ENCODE measurements at places on chromosomes 4 and X.

GRCh38 chr4:118032691-118033090 is 1.6 kb upstream of the NDST3 start:
- peak; percentile 61 for DNase-seq

GRCh38 chr4:107630185-107630705 is 89.8 kb downstream of the PAPSS1 start:
- no peak for DNase-seq

DNA sequence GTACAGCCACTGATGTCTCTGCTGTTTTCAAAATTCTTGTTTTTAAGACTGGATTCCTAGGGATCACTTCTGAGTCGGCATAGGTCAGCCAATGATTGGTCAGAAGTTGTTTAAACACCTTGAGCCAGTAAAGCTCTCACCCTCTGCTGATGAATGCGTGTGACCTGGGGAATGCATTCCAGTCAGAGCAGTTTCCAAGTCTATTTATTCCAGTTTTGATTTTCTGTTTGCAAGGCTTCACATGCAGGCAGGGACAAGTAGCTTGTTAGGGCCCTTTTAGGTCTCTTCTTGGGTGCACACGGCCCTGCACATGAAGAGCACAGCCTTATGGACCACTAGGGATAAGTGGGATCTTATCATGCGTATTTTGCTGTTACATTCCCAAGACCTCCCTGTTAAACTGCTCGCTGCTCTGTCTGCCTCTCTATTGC is 47.0 kb downstream of the KLHL15 start:
- DNase-seq = no peak

DNA sequence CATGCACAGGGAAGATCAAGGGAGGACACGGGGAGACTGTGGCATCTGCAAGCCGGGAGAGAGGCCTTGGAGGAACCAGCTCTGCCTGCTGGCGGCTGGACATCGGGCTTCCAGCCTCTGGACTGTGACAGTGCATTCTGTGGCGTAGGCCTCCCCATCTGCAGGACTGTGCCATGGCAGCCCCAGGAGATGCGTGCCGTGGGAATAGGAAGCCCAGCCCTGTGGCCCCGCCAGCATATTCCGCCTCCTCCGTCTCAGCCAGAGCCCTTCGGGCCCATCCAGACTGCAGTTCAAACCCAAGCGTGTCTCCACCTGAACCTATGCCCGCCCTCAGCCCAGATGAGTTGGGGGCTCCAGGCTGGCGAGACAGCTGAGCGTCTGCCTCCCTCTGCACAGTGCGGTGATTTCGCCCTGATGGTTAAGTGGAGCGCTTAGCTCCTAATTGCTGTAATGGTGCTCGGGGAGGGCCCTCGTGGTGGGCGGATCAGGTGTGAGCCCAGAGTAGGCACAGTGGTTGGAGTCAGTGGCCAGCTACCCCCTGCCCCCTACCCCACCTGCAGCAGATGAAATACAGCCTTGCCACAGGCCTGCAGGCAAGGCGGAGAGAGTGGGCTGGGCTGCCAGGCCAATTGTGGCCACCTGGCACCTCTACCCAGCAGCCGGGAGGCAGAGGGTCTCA is 133.9 kb downstream of the HMX1 start:
- no peak for DNase-seq

DNA sequence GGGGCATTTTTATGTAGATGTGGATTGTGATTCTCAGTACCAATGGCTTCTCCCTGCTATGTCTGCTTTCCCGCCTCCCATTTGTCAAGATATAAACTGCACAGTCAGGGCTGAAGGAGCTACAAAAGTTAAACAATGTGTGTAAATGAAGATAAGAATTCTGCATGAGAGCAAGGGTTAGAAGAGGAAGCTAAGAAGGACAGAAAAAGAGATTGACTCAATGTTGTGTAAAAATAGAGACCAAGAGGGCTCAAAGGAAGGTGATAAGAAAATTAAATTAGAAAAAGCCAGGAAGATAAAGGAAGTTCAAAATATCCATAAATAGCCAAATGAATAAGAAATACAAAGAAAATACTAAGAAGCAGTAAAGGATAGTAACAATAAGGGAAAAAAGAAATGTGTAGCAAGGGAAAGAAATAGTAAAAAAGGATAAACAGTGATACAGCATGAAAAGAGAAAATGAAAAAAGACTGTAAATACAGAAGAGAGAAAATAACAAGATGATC is 82.5 kb downstream of the AMELX start:
- no peak for DNase-seq

GRCh38 chr4:80276931-80277330 is 10.5 kb downstream of the FGF5 start:
- DNase-seq = no peak

GRCh38 chrX:150270622-150271021 is 92.5 kb upstream of the MAMLD1 start:
- no peak for DNase-seq

GRCh38 chr4:138279286-138279685 is 37.1 kb upstream of the SLC7A11 start:
- DNase-seq = no peak

DNA sequence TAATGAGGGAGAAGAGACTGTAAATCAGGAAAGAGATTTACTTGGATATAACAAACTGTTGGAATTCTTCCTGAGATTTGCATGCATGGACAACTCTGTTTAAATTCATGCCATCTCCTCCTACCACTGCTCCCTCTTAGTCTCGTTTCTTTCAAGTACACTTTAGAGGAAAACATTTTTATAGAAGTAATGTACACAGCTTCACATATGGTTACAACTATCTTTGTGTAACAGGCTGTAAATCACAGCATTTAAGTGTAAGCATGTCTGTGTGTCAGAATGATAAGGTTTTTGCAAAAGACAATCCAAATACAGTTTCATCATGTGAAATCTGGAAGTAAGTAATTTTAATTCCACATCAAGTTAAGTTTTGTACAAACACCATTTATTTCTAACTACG is 21.5 kb upstream of the ENPEP start:
- no peak for DNase-seq

- no peak for DNase-seq
Measured at GRCh38 chr4:38455092-38455862, 208.7 kb upstream of the KLF3 start.

DNA sequence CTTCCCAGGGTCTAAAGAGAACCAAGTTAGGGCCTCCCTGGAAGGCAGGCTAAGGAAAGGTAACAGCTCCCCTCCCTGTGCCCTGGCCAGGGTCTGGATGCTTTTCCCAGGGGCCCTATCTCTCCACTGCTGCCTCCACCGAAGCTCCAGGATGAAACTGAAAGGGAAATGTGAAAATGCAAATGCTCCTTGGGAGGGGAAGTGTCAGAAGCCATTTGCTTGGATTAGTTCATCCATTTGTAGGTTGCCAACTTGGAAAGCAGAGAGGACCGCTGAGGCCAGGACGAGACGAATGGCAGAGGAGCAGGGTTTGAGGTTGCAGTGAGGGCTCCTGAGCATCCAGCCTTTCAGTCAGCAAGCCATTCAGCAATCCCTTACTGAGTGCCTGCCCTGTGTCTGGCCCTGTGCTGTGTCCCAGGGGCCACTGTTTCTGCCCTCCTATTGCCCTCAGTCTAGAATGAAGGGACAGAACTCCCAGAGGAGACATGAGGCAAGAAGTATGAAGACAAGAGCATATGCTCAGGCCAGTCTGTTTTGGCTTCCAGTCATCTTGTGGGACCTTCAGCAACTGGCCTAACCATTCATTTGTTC is 45.9 kb upstream of the PGRMC1 start:
- no peak for DNase-seq

DNA sequence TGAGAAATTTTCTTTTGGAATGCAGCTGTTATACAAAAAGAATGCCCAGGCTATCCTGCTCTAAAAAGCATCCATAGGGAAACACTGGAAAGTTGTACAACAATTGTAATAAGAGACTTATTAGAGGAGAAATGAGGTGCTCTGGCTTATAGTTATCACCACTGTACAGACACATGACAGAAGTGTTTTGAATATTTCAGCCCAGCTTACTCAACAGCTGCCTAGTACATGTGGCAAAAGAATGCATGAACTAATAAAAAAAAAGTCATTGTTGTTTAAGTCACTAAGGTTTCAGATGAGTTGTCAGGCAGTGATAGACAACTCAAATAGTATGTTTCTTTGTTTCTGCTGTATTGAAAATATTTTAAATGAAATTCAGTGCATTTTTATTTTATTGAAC is 307.7 kb downstream of the GPM6A start:
- DNase-seq = no peak

DNA sequence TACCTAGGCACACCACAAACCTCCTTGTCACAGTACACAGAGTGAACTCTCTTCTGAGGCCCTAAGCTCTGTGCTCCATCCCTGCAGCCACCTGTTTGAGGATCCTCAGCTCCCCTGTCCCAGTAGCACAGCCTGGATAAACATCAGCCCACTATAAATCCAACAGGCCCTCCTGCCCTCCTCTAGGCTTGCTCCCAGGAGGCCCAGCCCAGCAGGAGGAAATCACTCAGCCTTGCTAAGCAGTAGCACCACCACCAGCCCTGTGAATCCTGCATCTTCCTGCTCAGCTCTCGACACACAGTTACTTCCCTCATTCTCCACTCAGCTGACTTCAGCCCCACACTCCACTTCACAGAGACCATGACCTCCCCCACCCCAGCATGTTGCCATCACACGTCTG is 273.9 kb downstream of the BCOR start:
- no peak for DNase-seq

DNA sequence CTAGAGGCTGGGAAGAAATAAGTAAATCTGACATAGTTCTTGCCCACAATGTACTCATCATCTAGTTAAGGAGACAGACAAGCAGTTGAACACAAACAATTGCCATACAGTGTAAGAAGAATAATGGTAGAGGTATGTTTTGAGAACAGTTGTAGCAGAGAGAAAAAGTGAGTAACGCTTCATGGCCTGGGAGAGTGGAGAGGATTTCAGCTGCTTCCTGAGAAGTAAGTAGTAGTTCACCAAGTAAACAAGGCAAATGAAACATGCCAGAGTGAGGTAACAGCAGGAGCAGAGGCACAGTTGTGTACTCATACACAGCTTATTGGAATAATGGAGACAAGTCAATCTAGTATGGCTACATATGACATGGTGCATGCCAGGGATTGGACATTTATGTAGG is 53.6 kb upstream of the RAP2C start:
- DNase-seq = no peak

- no peak for DNase-seq
Measured at GRCh38 chr4:177066746-177067145, 242.9 kb upstream of the NEIL3 start.

- DNase-seq = peak; percentile 8
Measured at GRCh38 chr4:73421708-73422457, 14.1 kb upstream of the AFP start.

DNA sequence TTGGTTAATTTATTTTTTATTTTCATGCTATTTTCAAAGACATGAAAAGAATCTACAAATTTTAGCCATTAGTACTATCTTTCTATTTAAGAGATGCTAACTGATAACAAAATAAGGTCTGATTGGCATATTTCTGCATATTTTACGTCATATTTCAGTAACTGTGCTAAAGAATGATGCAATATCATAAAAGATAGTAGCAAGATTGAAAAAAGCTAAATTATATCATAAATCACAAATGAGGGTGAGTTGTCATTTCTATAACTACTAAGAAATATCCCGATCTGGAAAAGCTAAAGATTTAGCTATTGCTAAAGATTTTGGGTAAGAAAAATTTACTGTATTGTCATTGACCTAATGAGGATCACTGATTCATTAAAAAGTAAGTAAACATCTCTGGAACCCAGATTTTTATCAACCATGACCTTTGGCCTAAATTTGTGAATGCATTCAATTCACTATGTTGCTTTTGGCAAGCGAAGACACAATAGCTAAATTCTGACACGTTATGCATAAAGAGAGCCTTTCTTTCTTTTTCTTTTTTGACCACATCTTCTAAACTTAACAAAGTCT is 103.6 kb downstream of the HPGD start:
- DNase-seq = no peak

DNA sequence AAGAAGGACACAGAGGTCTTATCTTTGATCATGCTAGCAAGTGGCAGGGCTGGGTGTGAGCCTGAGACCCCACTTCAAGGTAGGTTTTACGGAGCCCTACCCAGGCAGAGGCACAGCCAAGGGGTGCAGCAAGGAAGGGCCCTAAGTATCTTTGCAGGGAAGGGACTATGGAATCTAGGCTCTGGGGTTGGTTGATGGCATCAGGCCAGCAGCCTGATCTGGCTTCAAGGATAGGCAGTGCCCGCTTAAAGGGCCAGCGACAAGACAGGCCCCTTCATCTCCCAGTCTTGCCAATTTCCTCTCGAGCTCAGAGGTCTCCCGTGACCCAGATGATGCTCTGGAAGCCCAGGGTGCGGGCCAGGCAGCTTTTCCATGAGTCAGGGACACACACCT is 5.8 kb downstream of the ABLIM2 start:
- no peak for DNase-seq

DNA sequence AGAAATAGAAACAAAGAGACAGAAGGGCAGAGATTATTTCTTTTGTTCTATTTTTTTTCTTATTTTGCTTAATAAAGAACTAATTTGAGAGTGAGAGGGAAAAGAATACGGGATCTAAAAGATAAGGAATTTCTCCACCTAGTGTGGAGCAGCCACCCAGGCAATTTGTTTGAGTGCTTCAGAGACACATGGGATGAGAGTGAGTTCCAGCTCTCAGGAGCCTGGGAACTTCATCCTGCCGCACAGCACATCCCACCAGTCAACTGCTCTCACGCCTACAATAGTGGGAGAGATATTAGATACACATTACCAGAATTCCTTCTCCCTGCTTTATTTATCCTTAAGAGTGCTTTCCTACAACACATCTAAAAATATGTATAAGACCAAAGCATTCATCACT is 946.4 kb downstream of the PDHA2 start:
- no peak for DNase-seq

DNA sequence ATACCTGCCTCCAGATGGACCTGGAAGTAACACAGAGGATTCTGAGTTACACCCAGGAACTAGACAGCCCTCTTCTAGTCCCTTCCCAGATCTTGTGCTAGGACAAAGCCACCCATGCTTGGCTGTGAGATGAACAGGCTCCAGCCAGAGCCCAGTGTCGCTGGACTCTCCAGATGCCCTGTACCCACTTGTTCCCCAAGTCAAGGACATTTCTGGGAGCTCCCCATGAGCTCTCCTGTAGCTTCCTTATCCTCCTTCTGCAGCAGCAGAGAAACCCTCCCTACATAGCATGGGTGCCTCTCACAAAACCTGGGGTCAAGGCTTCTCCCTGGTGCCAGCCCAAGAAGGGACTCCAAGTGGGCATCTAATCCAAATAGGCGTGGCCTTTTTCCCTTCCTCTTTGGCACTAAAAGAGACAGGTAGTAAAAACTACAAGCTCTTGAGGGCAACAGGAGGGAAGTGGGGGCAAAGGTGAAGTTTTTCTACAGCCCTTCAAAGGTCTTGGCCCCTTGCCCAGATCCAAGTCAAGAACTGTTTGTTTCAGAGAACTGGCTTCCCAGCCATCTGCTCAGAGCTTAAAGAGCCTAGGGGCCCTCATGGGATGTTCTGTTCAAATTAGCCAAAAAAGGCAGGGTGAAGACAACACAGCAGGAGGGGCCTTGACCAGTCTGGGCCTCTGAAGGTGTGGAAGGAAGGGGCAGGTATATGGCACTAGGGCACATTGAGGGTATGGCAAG is 8.5 kb upstream of the ERCC6L start:
- no peak for DNase-seq

DNA sequence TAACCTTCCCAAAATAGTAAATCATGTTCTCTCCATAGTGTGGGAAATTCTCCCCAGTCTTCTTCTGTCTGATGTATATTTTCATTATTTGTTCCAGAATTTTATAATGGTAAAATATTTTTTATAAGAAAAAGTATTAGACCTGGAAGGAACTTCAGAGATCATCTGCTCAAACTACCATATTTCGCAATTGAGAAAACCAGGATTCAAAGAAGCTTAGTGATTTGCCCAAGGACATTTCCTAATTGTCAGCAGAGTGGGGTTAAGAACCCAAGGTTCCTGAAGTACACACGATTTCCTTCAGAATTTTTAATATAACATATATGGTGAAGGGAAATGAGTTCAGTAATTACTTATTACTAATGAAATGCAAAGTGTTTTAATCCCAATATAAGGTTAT is 24.1 kb downstream of the OCIAD1 start:
- no peak for DNase-seq

All from NCI-H774 (cell line).